ENCODE measurements at places on chromosomes 13 and 19. TPM values are rescaled to one million over a fixed set of nuclear protein-coding genes. Genes with fewer than 3 reads are reported as not detected.

- peaks cover 9% of the 10 kb centered on the region for H3K36me3 ChIP-seq
- H3K27me3 ChIP-seq: peaks cover 5% of the 10 kb centered on the region
- no peaks in the 10 kb centered on the region for H3K4me1 ChIP-seq
- DNase-seq: no peak
- H3K4me3 ChIP-seq: no peak overlapping the region
- no peak overlapping the region for H3K27ac ChIP-seq
Measured at GRCh38 chr13:113448885-113449692, 4.2 kb downstream of the ADPRHL1 start.

The KCNK6 gene
- total RNA-seq: 15.8 TPM

- no peak overlapping the region for H3K4me3 ChIP-seq
- H3K36me3 ChIP-seq: no peaks in the 10 kb centered on the region
- DNase-seq: no peak
- H3K4me1 ChIP-seq: peaks cover 14% of the 10 kb centered on the region
- H3K27me3 ChIP-seq: peaks cover 7% of the 10 kb centered on the region
Measured at GRCh38 chr19:6055013-6055795, 55.1 kb downstream of the RFX2 start.

DNA sequence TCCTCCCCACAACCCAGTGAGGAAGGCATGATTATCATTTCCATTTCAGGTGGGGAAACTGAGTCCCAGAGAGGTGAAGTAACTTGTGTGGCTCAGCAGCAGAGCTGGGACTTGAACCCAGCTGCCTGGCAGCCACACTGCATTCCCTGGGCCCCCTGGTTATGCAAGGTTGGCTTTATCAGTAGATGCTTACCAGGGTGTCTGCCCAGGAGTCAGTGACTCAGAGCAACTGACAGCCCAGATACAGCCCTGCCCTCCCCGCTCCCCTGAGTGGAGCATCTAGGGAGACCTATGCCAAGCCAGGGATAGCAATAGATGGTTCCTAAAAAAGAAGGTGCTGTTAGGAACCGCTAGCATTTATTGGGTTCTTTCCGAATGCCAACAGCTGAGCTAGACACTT, 5.9 kb downstream of the IGLON5 start:
- no peak overlapping the region for H3K4me3 ChIP-seq
- peaks cover 29% of the 10 kb centered on the region for H3K36me3 ChIP-seq
- DNase-seq: no peak
- peaks cover 11% of the 10 kb centered on the region for H3K4me1 ChIP-seq
- peaks cover 17% of the 10 kb centered on the region for H3K27me3 ChIP-seq

DNA sequence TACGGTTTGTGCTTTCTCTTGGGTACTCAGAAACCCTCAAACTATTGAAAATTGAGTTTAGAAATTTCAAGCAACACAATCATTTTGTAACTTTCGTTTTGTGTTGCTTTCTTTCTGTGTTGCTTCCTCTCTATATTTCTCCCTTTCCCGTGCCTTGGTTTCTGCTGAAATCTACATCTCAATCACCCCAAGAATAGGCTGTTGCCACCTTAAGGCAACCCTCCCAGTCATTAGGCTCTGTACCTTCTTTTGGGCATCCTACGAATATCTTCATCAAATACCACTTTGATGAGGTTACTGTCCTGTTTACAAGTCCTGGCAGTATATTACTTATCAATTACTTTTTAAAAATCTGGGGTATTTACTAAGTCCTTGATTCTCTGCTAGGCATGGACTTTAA, 621.6 kb downstream of the GPC6 start:
- H3K4me3 ChIP-seq: no peak overlapping the region
- H3K4me1 ChIP-seq: no peaks in the 10 kb centered on the region
- DNase-seq: no peak

DNA sequence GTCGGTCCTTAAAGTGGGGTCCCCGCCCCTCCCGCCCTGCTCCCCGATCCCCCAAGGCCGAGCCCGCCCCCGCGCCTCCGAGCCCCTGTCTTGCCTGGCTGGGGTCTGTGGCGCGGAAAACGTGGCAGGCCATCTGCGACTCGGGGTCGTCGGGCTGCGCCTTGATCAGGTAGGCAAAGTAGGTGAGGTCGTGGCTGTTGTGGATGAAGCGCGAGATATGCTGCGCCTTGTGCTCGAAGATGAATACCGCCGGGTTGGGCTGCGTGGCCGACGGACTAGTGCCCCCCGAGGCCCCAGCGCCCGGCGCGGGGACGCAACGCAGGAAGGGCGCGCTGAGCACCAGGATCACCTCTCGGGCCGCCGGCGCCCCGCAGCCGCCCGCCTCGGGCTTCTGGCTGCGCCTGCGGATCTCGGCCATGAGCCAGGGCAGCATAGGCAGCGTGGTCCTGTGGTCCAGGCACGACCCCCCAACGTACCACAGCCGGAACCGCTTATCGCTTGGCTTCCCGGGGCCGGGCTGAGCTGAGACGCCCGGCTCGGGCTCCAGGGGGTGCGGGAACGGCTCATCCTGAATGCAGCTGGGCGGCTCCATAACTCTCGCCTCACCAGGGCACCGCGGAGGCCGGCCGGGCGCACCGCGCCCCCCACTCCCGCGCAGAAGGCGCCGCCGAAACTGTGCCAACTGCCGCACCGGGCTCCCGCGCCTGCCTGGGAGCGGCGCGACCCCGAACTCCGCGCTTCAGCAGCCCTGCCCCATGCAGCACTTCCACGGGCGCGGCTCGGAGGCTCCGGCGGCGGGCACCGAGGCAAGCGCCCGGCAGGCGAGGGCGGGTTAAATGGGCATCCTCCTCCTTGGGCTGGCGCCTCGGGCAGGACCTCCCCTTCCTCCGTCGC, 546 bp downstream of the TBC1D4 start:
- peak; percentile 42 for DNase-seq
- peaks cover 17% of the 10 kb centered on the region for H3K4me1 ChIP-seq
- H3K36me3 ChIP-seq: peaks cover 4% of the 10 kb centered on the region
- peak overlapping the region; percentile 97 for H3K4me3 ChIP-seq
- peaks cover 6% of the 10 kb centered on the region for H3K27me3 ChIP-seq
- H3K27ac ChIP-seq: no peak overlapping the region

The OR7C1 gene
- not detected for total RNA-seq

The HSPB6 gene
- not detected for total RNA-seq

- no peak overlapping the region for H3K4me3 ChIP-seq
- no peak overlapping the region for H3K27ac ChIP-seq
- peaks cover 8% of the 10 kb centered on the region for H3K27me3 ChIP-seq
- peaks cover 23% of the 10 kb centered on the region for H3K4me1 ChIP-seq
- H3K36me3 ChIP-seq: no peaks in the 10 kb centered on the region
- DNase-seq: no peak
Measured at GRCh38 chr13:24683351-24683750, 3.1 kb downstream of the ATP12A start.

The C1QTNF9 gene
- not detected for total RNA-seq

The SLC6A16 gene
- total RNA-seq: 4.0 TPM

DNA sequence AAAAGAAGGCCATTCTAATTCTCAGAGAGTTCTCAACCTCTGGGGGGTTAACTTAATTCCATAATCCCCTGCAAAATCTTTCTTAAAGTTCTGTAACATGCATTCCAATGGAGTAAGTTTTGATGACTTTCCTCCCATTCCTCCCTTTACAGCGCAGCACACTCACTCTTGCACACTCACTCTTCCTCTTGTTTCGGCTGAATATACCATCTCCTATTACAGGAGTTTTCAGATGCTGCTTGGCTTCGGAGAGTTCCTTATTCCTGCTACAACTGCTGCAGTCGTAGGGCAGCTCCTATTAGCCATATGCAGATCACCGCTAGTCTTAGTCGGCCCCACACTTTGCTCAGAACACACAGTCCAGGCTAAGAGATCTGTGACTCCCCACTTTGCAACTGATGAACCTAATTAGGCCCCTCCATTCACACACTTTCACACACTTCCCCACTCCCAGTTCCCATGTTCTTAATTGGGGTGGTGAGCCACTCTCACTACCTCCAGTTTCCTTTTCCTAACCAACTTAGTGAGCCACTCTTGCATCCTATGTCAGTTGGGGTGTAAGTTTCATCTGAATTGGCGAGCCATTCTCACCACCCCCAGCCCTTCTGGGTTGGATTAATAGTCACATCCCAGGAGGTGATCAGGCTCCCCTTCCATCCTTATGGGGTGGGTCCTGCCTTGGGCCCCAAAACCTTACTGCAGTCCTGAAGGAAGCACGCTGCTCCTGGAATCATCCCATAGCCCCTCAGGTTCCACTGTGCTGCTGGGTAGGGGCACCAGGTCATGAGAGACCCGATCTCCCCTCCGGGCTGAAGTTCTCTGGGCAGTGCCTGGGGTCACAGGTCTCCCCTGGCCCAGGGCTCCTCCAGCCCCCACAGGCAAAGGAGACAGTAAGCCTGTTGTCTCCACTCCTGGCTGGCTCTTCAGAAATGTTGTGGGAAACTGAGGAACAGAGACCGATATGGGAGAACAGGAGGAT, 53.9 kb downstream of the OR10H4 start:
- H3K4me1 ChIP-seq: no peaks in the 10 kb centered on the region
- H3K27ac ChIP-seq: no peak overlapping the region
- no peak overlapping the region for H3K4me3 ChIP-seq
- peaks cover 11% of the 10 kb centered on the region for H3K36me3 ChIP-seq

- H3K27me3 ChIP-seq: no peaks in the 10 kb centered on the region
- no peak overlapping the region for H3K27ac ChIP-seq
- no peak for DNase-seq
- H3K4me1 ChIP-seq: no peaks in the 10 kb centered on the region
- H3K4me3 ChIP-seq: no peak overlapping the region
Measured at GRCh38 chr13:59742467-59742866, 421.3 kb downstream of the DIAPH3 start.

- no peaks in the 10 kb centered on the region for H3K36me3 ChIP-seq
- H3K27me3 ChIP-seq: no peaks in the 10 kb centered on the region
- no peak overlapping the region for H3K27ac ChIP-seq
- H3K4me3 ChIP-seq: no peak overlapping the region
- peaks cover 11% of the 10 kb centered on the region for H3K4me1 ChIP-seq
Measured at GRCh38 chr19:31578326-31578725, 229.1 kb upstream of the TSHZ3 start.

GRCh38 chr19:54481326-54481930, 8.3 kb upstream of the CDC42EP5 start:
- H3K4me1 ChIP-seq: no peaks in the 10 kb centered on the region
- H3K27me3 ChIP-seq: no peaks in the 10 kb centered on the region
- no peak overlapping the region for H3K27ac ChIP-seq
- DNase-seq: peak; percentile 64

GRCh38 chr13:33723365-33723764, 94.6 kb upstream of the RFC3 start:
- H3K36me3 ChIP-seq: no peaks in the 10 kb centered on the region
- H3K27ac ChIP-seq: no peak overlapping the region
- no peaks in the 10 kb centered on the region for H3K27me3 ChIP-seq
- no peak for DNase-seq
- H3K4me1 ChIP-seq: no peaks in the 10 kb centered on the region

The LHFPL6 gene
- 38.5 TPM for total RNA-seq

DNA sequence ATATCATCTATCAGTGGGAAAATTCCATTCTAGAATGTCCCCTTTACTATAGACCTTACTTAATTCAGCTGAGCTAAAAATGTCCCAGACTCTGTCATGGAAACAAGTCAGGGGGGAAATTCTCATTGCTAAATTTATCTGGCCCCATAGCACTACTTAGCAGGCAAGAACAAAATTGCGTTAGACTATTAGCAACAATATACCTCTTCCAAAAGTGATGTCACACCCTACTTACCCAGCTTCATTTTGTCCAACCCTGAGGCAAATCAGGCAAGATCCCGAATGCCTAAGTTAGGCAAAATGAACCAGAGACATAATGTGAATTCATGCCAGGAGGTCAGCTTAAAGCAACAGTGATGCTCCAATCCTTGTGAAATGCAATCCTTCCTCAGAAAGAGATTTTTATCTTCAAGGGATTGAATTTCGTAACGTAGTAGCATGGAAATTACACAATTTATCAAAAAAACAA, 93.7 kb downstream of the FRY start:
- no peak overlapping the region for H3K4me3 ChIP-seq
- H3K36me3 ChIP-seq: no peaks in the 10 kb centered on the region
- H3K4me1 ChIP-seq: peaks cover 3% of the 10 kb centered on the region
- DNase-seq: no peak
- no peaks in the 10 kb centered on the region for H3K27me3 ChIP-seq

- peaks cover 11% of the 10 kb centered on the region for H3K36me3 ChIP-seq
- no peak overlapping the region for H3K27ac ChIP-seq
- DNase-seq: no peak
- peaks cover 8% of the 10 kb centered on the region for H3K4me1 ChIP-seq
- H3K4me3 ChIP-seq: no peak overlapping the region
- H3K27me3 ChIP-seq: peaks cover 17% of the 10 kb centered on the region
Measured at GRCh38 chr19:34573226-34573864, 91.8 kb downstream of the WTIP start.

DNA sequence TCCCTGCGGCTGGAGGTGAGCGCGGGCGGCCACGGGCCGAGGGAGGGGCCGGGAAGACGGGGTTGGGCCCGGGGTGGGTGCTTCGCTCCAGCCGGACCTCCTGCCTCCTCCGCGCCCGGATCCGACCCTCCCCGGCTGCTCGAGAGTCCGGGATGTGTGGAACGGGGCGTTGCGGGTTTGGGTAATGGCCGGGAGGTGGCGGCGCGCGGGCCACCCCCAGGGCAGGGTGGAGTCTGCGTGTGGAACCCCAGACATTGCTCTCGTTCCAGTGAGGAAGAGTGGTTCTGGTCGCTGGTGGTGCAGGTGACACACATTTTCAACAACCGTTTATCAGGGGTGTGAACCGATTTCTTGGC, 38.8 kb downstream of the ARHGEF7 start:
- H3K4me3 ChIP-seq: peak overlapping the region; percentile 96
- H3K36me3 ChIP-seq: no peaks in the 10 kb centered on the region
- no peak for DNase-seq
- H3K4me1 ChIP-seq: peaks cover 21% of the 10 kb centered on the region

DNA sequence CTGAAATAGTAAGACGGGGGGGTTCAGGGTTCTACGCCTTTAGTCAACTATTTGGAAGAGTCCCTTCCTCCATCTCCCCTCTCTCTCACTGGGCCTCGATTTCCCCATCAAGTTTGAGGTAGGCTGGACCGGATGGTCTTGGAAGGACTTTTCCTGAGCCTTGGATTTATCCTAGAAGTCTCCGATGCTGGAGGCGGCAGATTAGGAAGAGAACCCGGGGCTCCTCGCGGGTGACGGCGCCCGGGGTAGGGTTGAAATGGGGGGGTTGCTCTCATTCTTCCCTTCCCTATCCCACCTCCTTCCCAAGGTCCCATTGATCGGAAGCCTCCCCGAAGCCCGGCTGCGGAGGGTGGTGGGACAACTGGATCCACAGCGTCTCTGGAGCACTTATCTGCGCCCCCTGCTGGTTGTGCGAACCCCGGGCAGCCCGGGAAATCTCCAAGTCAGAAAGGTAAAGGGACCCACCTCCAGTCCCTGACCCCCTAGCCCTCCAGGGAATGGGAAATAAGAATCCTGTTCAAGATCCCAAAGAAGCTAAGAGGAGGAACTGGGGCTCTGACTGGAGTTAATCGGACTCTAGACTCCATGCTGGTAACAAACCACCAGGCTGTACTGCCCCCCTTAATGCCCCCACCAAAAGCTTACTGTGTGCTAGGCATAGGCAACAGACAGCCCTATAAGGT, 781 bp downstream of the QPCTL start:
- peak; percentile 87 for DNase-seq
- peak overlapping the region; percentile 70 for H3K27ac ChIP-seq
- H3K4me3 ChIP-seq: peak overlapping the region; percentile 93
- H3K36me3 ChIP-seq: peaks cover 21% of the 10 kb centered on the region
